ENCODE measurements at places on chromosomes 16 and 17.

DNA sequence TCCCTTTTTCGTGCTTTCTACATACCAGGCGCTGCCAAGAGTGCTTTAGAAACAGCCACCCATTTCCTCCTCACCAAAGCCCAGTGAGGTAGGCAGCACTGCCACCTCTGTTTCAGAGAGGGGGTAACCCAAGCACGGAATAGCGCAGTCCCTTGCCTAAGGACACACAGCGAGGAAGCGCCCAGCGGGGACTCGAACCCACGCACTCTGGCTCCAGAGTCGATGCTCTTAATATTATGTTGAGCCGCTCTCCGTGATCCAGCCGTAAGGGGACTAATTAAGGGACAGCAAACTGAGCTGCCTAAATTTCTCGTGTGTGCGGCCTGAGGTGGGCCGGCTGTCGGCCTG, 497 bp downstream of the CES1 start:
- no peak for DNase-seq

DNA sequence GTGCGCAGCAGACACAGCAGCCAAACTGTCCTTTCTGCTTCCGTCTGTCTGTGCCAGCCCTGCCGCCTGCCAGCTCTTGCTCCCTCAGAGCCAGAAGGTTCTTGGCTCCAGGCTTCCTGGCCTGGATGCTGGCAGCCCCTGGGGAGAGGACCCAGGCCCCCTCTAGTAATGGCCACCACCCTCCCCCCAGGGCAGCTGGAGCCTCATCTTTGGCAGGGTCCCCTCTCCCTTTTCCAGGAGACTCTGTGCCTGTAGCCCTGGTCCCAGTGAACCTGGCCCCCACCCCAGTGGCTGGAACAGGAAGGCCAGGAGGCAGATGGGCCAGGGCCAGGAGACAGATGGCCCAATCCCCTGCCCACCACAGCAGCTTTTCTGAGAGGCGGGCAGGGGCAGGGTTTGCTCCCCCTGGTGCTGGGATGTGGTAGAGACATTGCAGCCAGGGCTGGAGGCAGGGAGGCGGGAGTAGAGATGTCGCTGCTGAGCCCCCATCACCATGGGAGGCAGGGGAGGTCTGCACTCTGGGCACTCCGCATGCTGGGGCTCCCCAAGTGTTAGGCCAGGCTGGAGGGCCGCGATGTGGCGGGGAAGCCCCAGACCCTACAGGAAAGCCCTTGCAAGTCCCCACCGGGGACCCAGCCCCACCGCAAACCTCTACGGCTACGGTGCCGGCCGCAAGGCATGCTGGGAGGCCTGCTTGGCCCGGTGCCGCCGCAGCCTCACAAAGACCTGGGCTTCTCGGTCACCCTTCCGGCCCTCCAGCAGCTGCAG, 16.7 kb downstream of the UNC13D start:
- no peak for DNase-seq

DNA sequence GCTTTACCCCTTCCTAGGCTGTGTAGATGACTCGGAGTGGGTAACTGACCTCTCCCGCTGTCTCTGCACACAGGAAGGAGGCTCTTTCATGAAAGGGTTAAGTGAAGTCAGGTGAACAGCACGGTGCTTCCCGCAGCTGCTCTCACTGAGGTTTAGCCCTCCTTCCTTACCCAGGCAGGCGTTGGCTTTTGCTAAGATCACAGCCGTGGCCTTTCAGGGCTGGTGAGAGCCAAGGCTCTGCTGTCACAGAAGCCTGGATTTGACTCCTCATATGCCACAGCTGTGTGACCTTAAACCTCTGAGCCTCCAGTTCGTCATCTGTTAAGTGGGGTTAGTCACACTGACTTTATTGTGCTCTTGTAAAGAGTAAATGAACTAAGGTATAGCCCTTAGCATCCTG, 90.9 kb upstream of the PLCG2 start:
- no peak for DNase-seq

DNA sequence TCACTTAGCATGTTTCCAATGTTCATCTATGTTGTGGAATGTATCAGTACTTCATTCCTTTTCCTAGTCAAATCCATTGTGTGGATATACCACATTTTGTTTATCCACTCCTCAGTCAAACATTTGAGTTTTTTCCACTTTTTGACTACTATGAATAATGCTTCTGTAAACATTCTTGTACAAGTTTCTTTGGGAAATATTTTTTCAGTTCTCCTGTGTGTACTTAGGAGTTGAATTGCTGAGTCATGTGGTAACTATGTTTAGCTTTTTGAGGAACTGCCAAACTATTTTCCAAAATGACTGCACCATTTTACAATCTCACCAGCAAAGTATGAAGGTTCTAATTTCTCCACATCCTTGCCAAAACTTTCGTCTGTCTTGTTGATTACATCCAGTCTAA, 223.7 kb upstream of the AXIN2 start:
- peak; percentile 95 for DNase-seq

DNA sequence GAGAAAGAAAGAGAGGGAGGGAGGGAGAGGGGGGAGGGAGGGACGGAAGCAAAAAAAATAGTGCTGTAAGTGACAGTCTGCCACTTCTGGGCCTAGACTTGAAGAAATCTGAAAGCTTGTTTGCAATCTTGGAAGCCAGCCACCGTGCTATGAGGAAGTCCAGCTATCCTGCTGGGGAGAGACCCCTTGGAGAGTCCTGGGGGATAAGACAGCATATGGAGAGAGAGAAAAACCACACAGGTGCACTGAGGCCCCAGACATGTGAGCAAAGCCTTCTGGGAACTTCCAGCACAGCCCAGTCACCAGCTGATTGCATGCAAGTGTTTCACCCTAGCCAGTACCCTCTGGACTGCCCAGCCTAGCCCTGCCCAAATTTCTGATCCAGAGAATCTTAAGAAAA, 12.6 kb upstream of the ALOX12B start:
- no peak for DNase-seq

DNA sequence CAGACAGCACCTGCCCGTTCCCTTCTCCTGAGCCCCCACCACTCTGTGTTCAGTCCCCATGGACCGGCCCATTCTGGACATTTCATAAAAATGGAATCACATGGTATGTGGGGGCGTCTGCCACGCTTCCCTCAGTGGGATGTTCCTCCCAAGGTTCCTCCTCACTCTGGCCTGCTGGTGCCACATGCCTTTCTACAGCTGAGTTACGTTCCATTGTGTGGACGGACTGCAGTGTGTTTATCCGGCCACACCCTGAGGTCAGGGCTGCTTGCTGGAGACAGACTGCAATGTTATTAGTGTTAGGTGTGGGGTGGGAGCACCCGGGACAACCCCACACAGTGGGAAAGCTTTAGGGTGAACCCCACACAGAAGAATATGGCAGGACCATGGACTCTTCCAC, 5.9 kb upstream of the AATK start:
- peak; percentile 19 for DNase-seq

DNA sequence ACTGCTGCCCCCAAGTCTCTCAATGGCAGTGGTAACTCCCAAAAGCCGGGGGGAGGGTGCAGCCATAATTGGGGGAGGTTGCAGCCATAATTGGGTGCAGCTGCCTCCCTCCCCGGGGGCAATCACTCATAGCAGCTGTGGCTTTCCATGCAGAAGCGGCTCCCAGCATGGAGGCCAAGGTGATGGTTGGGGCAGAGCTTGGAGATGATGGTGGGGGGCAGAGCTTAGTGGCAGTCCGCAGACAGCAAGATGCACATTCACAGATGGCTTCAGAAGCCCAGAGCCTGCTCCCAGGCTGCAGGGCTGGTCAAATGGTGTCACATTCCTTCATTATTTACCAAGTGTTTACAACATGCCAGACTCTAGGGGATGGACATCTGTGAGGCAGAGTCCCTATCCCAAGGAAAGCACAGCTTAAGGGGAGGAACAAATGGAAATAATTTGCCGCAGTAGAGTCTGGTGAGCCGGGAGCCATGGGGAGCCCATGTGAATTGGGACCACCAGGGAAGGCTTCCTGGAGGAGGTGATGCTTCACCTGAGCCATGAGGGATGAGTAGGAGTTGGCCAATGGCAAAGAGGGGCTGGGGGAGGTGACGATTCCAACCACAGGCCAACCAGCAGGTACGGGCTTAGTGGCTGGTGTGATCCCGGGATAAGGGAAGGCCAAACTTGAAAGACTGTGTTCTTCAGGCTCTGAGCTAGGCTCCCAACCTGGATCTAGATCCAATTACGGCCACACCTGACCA, 8.1 kb downstream of the DOC2B start:
- no peak for DNase-seq

GRCh38 chr16:72740347-72740746, 307.6 kb downstream of the ZFHX3 start:
- DNase-seq: no peak

DNA sequence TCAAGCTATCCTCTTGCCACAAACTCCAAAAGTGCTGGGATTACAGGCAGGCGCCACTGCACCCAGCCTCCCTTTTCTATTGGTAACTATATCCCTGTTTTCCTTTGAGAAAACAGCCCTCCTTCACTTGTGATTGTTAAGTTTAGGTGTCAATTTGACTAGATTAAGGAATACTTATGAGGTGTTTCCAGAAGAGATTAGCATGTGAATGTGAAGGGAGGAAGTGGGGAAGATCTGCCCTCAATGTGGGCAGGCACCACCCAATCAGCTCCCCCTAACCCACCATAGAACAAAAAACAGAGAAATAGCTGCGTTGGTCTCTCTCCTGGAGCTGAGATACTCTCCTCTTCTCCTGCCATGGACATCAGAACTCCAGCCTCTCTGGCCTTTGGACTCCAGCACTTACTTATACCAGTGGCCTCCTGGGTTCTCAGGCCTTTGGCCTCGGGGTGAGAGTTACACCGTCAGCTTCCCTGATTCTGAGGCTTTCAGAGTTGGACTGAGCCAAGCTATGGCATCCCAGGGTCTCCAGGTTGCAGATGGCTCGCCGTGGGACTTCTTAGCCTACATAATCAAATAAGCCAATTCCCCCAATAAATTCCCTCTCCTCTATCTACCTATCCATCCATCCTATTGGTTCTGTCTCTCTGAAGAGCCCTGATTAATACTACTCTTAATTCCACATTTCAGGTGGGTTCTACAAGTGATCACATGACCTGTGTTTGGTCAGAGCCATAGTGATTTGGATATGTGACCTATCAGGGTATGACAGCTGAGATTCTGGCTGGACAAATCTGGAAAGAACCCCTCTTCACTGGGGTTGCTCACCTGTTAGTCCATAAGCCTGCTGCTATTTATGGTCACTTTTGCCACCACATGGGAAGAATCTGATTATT, 12.0 kb upstream of the STAT3 start:
- no peak for DNase-seq

DNA sequence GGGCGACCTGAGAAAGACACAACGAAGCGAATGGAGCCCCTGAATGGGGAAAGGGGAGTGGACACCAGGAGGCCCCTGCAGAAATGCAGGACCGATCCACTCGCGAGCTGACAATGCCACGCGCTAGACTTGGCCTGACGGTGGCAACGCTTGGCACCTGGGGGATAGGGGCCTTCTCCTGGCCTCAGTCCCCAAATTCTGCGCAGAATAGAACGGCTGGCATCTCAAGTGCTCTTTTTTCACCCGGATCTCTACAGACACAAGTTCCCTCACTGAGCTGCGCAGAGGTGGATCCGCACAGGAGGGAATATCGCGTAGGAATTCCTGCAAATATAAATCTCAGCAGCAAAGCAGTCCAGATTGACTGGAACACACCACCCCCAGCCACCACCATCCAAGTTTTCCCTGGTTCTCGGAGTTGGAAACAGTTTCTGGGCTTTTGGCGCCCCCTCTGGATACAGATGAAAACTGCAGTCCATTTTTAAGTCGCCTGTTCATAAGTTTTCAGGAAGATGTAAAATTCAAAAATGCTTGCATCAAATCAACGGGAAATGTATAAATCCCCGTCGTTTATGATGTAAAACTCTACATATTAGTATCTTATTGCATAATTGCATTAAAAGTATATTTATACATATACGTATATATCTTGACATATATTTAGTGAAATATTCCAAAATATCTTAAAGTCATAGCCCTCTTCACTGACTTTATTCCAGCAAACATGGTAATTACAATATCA, 2.3 kb upstream of the SOX9 start:
- DNase-seq: no peak

Data from BJ (cell line).